ENCODE measurements at places on chromosomes 12 and 14.
A peak's percentile ranks its signal among the peaks of the same experiment; 100 is the strongest.

DNA sequence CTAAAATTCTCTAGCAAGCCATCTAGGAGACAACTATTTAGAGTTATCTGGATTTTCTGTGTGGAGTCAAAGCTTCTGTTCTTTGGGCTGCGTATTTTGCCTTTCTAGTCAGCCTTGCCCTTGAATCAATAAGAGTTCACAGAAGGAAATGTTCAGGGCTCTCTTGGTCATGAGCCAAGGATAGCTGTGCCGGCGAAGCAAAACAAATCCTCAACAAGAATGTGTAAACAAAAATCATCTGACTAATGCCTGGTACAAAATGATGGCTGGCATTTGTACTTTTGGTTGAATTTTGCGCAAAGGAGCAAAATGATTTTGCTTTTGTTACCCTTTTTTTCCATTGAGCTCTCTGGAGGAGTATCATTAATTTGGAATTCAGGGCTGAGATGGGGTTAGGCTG, 171.1 kb downstream of the DACT1 start:
- no peak for DNase-seq

DNA sequence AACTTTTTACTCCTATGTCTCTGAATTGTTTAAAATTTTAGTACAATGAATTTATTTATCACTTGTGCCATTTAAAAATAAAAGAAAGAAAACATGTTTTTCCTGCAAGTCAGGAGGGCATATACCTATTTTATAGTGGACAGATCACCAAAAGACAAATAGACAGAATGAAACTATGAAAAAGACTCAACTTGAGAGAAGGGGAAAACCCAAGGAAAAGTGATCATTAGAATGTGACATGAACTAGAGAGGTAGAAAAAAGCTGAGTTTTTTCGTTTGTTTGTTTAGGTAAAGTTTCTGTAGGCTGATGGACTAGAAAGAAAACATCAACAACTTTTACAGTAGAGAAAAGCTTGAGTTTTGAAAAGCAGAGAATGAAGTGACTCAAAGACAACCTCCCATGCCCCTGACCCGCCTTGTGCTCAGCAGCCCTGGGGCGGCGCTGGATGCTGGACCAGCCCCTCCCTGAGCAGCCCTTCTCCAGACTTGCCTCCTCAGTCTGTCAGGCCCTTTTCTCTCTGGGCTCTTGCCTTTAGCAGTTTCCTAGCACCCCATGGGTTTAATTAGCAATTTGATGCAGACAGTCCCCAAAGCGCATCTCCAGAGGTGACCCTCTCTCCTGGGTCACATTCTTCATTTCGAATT, 95.1 kb upstream of the ARID2 start:
- DNase-seq: no peak

DNA sequence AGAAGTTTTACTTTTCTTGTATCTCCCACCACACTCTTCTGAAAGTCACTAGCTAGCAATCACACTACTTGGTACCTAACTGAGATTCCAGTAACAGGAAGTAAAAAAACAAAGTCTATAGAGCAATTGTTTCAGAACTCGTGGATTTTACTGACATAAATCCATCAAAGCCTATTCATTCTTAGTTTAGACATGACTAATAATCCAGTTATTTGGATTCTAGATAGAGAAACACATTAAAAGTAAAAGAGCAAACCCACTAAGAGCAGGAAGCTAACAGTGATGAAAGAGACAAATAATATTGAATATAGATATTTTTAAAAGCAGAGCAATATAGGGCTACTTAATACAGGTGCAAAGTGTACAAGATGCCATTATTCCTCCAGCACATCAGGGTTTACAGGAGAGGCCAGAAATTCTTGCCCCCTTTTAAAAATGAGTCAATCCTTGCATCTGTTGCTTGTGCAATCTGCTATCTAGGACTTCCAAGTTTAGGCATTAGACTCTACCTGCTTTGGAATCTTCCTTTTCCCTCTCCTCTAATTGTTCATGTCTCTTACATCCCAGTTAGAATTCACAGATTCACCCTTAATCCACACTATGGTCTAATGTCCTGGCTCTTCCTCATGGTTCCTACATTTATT, 6.0 kb downstream of the HEATR5A start:
- DNase-seq: no peak

DNA sequence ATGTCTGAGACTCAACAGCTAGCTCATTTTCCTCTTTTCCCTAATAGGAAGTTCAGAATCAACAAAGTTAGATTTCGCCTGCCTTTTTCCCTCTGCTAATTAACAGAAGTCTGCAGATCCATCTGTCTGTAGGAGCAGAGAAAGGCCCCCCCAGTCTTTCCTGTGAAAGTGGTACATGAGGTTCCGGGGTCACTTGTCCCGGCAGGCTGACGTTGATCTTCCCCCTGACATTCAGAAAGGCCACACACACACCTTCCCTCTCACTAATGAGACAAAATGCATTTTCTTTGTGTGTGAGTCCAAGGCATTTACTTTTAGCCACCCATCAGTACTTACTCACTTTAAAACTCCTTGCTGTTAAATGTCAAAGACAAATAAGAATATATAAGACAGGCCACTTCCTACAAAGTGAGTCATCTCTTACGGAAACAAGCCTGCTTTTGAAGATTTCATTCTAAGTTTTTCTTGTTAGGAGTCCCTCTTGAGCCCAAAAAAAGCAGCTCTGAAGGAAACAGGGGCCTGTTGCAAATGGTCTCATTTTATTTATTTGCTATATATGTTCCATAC, 138.7 kb downstream of the TTC7B start:
- DNase-seq: peak; percentile 29

DNA sequence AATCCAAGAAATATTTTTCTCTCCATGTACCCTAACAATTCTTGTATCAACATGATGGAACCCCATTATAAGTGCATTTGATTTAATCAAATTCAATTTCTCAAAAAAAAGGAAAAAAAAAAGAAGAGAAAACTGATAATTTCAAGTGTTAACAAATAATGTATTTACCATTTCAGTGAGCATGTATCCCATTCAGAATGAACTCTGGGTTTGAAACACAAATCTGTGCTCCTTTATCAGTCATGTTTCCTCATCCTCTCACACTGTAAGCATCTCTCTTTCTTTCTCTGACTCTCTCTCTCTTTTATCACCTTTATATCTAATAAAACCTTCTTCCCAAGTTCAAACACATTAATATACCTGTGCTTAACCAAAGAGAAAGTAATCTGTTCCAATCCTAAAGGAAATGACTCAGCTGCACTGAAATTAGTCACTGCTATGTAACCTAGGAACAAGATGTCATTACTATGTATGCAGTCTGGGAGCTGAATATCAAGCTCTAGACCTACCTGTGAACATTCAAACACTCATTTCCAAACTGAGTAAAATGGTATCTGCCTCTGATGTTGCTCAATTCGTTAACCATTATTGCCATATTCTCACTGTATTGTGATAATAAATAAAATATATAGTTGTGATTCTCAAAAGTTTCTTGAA, 135.0 kb upstream of the LRIG3 start:
- no peak for DNase-seq

- DNase-seq: no peak
Observed at GRCh38 chr14:105078294-105078693, 13.1 kb upstream of the GPR132 start.
